BJ (cell line): ENCODE measurements at places on chromosomes 16 and 17.

GRCh38 chr16:82848013-82848412, 221.2 kb downstream of the CDH13 start:
- DNase-seq: no peak

DNA sequence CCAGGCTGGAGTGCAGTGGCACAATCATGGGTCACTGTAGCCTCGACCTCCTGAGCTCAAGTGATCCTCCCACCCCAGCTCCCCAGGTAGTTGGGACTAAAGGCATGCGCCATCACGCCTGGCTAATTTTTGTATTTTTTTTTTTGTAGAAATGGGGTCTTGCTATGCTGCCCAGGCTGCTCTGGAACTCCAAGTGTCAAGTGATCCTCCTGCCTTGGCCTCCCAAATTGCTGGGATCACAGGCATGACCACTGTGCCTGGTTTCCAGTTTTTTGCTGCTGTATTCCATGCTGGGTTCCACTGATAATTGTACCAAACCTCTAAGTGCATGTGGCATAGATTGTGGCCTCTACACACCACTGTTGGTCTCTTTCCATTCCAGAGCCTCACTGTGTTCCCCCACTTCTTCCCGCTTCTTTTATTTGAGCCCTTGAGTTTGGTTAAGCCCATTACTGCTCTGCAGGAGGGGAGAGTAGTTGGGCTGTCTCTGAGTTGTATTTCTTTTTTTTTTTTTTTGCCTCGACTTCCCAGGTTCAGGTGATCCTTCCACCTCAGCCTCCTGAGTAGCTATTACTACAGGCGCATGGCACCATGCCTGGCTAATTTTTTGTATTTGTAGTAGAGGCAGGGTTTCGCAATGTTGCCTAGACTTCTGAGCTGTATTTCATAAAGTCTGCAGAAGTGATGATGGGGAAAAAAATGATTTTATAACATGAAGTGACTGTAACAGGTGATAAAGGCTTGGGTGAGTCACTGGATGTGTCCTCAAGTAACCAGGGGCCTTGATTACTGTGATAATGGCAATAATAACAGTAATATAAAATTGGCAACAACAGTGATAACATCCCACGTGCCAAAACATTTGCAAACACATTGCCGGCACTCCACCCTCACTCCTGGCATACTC, 30.0 kb downstream of the EEF2K start:
- DNase-seq: no peak

DNA sequence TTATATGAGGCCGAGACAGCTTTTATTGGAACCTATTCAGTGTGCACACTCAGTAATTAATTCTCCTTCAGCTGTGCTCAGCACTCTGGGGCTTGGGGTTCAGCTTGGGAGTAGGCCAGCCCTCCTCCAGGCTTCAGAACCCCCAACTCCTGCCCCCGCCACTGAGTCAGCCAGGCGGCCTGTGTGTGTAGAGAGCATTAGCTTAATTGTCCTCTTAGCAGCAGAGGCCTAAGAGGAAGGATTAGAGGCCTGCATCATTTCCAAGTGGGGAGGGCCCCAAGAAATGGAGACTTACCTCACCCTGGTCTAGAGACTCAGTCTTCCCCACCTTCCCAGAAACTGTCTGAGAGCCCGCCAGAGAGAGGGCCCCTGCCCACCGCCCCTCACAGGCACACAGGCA, 772 bp downstream of the PRSS53 start:
- no peak for DNase-seq

DNA sequence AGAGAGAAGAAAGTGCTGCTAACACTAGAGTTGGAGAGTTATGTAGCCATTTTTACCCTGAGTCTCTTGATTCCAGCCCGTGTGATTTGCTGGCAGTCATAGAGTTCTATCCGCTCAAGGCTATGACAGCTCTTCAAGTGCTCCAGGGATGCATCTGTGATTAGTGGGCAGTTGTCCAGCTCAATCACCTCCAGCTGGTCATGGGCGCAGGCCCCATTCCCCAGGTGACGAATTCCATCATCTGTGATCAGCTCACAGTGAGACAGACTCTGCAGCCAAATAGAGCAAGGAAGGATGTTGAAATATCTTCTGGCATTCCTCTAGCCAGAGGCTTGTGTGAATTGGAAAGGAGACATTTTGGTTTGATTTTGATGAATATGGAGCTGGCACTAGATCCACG, 38.4 kb upstream of the STAC2 start:
- no peak for DNase-seq

DNA sequence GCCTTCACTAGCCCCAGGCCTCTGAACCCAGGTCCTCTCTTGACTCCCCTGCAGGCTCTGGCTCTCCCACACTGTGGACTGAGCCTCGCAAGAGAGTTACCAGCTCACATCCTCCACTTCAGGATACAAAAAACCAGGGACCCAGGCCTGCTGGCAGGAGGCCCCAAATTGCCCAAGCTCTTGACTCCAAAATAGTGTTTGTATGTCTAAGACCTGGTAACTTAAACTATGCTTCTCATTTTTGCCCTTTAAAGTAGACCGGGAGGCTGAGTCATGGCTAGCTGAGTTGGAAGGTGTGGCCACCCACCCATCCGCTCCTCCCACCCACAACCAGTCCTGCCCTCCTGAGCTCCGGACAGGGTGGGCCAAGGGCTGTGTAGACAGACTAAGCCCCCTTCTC, 250.0 kb downstream of the SOX9 start:
- DNase-seq: no peak

- no peak for DNase-seq
Measured at GRCh38 chr17:65711671-65712276, 150.3 kb upstream of the AXIN2 start.

DNA sequence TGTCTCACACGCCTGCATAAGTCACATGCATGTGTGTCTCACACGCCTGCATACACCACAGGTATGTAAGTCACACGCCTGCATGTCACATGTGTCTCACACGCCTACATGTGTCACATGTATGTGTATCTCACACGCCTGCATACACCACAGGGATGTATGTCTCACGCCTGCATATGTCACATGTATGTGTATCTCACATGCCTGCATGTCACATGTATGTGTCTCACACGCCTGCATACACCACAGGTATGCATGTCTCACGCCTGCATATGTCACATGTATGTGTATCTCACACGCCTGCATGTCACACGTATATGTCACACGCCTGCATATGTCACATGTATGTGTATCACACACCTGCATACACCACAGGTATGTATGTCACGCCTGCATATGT, 13.8 kb upstream of the CDH15 start:
- no peak for DNase-seq

- DNase-seq: no peak
Measured at GRCh38 chr17:2797637-2798036, 1.4 kb downstream of the RAP1GAP2 start.

DNA sequence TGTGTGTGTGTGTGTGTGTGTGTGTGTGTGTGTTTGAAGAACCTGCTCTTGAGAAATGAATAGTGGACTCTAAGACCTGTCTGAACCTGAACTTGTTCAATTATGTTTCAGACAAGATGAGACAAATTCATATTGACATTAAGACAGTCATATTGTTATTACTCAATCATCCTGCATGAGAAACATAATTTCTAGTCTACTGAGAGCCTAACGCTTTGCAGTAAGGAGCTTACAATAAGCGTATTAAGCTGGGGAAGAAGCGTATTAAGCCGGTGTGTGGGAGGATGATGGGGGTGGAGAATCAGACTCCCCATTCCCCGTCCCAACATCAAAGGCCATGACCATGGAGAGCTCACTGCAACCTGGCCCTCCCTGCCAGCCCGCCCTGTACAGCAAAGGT, 22.4 kb upstream of the MNT start:
- no peak for DNase-seq

DNA sequence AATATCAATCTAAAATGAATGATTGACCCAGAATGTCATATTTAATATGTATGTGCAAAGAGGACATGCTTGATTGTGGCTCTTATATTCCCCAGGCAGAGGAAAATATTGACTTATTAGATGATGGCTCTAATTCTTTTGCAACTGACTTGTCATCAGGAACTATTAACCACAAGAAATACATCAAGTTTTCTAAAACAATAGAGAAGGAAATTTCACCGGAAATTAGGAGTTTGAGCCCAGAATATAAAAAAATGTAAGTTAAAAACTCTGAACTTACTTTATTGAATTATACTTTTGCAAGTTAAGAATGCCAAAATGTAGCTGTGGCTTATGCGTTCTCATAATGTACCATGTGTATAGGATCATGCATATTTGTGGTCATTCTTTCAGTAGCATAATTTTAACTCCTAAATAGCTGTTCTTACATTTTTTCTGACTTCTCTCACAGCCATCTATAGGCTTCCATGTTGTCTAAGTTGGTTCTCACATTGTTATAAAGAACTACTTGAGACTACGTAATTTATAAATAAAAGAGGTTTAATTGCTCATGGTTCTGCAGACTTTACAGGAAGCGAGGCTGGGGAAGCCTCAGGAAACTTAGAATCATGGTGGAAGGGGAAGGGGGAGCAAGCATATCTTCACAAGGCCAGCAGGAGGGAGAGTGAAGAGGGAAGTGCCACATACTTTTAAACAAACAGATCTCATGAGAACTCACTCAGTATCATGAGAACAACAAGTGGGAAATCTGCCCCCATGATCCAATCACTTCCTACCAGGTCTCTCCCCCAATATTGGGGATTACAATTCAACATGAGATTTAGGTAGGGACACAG, 11.6 kb downstream of the EFCAB13 start:
- DNase-seq: no peak

- DNase-seq: no peak
Measured at GRCh38 chr16:12356632-12357340, 380.3 kb downstream of the SNX29 start.

DNA sequence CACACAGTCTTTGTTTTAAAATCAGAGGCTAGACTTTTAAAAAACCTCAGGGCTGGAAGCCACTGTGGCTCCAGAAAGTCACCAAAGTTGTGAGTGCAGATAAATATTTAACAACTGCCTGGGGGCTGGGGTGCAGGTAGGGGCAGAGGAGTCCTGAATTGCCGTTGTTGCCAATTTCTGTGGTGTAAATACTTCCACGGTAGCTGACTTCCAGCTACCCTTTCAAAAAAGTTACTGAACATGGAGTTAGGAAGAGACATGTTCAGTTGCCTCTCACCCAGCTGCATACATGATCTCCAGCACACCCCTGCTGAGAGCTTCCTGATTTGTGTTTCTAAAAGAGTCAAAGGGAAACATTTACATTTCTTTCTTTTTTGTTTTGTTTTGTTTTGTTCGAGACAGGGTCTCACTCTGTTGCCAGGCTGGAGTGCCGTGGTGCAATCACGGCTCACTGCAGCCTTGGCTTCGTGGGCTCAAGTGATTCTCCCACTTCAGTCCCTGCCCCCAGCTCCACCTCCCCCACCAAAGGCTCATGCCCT, 58.7 kb downstream of the PLXDC1 start:
- no peak for DNase-seq

DNA sequence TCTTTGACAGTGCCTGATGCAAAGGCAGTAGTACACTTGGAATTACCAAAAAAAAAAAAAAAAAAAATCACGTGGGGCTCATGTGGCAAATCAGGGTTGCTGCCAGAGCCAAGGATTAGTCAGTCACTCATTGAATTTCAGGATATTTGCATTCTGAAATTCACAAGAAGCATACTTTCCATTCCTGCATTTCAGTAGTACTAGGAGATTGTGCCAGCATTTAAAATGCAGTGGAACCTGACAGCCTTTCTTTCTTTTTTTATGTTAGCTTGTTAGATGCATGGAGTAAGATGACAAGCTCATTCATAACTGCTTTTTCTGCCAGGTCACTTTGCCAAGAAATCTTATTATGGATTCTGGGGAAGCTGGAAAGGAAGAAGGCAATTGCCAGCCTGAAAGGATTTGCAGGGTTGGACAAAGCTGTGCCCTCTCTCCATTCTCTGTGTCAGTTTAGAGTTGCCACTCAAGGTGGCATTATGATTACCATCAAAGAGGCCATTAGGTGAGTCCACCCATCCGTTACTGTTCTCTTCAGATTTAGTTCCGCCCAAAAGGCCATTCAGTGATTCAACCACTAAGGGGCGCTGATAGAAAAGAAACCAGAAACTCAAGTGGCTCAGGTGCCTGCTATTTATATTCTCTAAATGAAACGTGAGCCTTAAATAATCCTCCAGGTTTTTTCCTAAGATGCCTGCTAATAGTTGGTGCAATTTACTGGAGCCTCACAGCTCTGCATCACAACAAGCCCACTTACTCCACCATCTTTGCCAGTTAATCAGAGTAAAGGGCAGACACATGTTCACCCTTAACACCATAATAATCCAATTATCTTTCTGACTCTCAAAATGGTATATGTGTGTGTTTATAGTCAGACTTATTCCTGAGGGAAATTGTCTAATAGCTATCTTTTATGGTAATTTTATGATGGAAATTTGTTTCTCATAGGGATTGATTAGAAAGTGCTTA, 59.0 kb downstream of the TANGO6 start:
- DNase-seq: peak; percentile 25

GRCh38 chr17:36920032-36921005, 17.0 kb upstream of the LHX1 start:
- DNase-seq: no peak

GRCh38 chr16:80974649-80975376, 31.9 kb downstream of the CMC2 start:
- no peak for DNase-seq

DNA sequence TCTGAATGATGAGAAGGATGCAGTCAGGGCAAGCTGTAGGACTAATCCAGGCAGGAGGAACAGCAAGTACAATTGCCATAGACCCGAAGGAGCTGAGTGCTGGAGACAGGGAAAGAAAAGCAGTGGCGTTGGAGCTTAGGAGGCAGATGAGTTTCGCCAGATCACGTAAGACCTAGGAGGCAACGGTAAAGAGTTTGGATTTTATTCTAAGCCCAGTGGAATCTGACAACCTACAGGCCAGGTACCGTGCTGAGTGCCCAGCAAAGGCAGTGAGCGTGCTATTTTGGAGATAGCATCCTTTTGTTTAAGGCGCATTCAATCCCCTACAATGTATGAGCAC, 1.2 kb downstream of the USP43 start:
- no peak for DNase-seq

DNA sequence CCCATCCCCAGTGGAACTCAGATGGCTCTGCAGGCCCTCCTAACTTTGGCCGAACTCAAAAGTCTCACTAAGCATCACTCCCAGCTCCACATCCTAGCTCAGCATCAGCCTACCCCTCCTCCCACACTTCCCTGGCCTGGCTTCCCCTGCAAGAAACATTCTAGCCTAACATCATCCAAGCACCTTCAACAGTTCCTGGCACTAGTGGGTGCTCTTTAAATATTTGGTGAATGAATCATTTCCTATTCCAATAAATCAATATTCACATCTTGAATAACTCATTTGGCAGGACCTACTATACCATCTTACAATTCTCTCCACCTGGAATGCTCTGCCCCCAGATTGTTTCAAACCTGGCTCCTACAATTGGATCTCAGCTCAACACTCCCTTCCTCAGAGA, 11.0 kb upstream of the BBS2 start:
- no peak for DNase-seq

DNA sequence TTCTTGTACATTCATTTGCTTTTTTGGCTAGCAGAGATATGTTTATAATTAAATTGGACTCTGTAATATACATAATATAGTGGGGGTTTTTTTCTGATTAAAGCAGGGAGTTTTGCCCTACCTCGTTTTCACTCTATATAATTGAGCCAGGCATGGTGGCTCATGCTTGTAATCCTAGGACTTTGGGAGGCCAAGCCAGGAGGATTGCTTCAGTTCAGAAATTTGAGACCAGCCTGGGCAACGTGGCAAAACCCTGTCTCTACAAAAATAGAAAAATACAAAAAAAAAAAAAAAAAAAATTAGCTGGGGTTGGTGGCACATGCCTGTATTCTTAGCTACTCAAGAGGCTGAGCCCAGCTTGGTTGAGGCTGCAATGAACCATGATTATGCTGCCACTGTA, 42.2 kb downstream of the PAFAH1B1 start:
- DNase-seq: no peak

GRCh38 chr16:85125570-85126393, 13.5 kb upstream of the CIBAR2 start:
- no peak for DNase-seq
